ENCODE measurements at places on chromosomes 7 and 10.
A peak's percentile ranks its signal among the peaks of the same experiment; 100 is the strongest.

GRCh38 chr7:37420946-37421695 lies 27.5 kb downstream of the ELMO1 start:
- DNase-seq = no peak

GRCh38 chr10:78028438-78029268 lies 662 bp downstream of the POLR3A start:
- DNase-seq = peak; percentile 59

DNA sequence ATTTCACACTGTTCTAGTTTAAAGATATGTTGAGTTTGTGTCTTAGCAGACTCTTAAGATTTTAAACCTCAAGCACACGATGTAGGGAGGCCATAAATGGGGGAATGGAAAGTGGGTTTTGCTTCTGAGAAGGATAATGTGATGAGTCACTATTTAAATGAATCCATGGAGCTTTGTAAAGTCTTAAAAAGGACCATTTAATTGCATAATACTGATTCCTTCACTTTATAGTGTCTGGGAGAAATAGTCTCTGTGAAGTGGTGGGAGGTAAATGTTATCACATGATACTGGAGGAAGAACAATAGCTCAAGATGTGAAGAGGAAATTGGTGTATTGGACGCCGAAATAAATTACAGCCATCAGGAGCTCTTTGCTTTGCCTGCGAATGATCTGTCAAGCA lies 84.0 kb upstream of the MYO3A start:
- no peak for DNase-seq

DNA sequence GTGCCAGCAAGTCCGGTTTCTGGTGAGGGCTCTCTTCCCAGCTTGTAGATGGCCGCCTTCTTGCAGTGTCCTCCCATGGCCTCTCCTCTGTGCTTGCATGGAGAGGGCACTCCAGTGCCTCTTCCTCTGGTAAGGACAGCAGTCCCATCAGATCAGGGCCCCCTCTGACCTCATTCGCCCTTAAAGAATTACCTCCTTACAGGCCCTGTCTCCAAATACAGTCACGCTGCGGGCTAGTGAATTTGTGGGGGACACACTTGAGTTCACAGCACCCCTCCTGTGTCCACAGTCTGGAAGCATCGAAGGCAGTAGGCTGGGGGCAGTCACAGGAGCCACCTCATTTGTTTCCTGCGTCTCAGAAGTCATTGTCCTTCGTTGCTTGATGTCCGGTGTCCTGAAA lies 54.6 kb downstream of the LHPP start:
- no peak for DNase-seq

- DNase-seq = no peak
These were observed 28.4 kb downstream of the ENTPD1 start for GRCh38 chr10:95784279-95784913.

DNA sequence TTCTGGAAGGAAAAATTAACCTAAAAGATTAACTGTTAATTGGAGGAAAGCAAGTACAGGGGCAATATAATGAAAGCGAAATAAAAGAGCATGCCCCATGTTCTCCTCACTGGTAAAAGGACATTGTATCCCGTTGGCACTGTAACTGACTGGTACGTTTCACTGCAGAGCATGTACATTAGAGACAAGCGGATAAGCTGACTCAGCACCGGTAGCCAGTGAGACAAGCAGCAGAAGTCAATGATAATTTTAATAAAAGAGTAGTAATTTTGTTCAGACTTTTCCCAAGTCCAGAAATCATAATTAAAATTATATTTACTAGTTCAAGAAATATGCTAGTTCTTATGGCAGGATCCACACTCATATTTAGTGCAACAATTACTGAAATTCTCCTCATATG lies 161.5 kb upstream of the VWC2 start:
- DNase-seq = no peak

DNA sequence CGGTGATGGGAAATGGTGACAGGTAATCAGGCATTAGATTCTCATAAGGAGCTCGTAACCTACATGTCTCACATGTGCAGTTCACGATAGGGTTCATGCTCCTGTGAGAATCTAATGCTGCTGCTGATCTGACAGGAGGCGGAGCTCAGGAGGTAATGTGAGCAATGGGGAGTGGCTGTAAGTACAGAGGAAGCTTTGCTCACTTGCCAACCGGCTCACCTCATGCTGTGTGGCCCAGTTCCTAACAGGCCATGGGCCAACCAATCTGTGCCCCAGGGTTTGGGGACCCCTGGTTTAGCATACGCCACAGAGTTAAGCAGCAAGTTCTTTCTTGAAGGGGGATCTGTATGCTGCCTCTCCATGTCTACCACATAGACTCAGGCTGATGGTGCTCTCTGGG lies 133.1 kb downstream of the IQUB start:
- no peak for DNase-seq

DNA sequence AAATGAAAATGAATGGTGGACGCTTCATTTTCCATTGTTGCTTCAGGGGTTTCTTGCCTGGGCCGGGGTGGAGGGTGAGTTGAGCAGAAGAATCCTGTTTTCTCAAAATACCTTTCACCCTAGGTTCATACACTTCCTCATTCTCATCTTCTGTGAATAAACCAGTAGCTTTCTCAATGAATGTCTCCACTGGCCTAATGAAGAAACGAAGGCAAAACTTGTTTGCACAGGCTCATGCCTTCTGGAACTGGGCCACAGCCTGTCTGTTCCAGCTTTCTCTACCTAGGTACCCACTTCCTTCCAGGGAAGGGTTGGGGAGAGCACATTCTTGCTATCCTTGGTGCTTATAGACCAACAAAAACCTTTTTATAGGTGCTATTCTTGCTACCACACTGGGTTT lies 21.3 kb downstream of the STMP1 start:
- no peak for DNase-seq

DNA sequence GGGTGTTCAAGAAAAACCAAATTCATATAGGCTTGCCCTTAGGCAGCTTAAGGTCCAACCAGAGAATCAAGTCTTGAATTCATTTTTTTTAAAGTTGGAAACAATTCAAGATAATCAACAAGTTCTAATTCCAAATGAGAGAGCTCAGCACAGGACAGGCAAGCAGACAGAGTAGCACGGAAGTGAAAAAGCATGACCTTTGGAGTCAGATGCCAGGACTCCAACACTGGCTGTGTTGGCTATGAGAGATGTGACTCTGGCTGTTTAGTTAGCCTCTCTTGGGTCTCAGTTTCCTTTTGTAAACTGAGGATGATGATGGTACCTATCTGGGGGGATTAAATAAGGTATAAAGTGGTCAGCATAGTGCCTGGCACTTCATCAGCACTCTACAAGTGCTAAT lies 49.3 kb downstream of the FBXW4 start:
- DNase-seq = no peak

- DNase-seq = no peak
These were observed 68.3 kb downstream of the CREM start for GRCh38 chr10:35194906-35195305.

DNA sequence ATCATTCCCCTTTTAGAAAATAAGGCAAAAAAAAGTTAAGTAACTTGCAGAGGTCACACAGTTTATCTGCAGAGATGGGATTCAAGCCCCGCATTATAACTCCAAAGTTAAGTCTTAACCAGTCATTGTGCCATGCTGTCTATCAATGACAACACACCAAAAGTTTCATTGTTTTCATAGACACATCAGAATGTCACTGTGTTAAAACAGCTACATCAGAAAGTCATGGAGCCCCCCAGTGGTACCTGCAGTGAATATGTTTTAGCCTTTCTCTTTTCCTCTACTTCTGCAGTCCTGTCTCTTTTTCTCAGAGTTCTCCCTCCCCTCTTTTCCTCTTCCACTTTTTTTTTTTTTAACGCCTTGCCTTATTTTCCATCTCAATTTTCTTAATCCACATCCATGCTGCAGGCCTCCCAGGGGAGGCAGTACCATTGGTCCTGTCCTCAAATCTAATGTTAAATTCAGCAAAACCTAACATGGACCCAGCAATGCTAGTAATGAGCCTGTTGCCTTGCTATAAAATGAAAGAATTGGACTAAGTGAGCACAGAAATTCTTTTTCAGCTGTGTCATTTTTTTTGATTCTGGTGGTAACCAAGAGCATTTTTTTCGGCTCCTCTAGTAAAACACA lies 3.8 kb upstream of the NRCAM start:
- DNase-seq = no peak

GRCh38 chr10:49183596-49184542 lies 4.3 kb downstream of the TMEM273 start:
- no peak for DNase-seq

Measured in kidney (tissue), 22 donors.